ENCODE measurements at places on chromosomes 13 and 19.

DNA sequence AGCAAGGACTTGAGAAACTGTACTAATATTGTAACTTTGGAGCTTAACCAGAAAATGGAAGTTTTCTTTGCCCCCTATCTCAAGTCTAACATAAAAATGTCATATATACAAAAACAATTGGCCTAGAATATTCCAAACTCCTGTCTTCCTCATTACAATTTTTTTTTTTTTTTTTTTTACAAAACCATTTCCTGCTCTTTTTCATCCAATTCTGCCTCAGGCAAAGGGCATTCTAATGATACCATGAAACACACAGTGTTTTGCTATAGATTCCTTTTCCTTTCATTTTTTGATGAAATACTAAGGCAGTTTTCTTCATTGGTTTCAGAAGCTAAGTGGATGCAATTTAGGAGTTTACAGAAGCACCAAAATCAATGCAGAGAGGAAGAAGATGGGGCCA is 119.7 kb downstream of the LHFPL6 start:
- H3K36me3 ChIP-seq: no peaks in the 10 kb centered on the region
- no peaks in the 10 kb centered on the region for H3K4me1 ChIP-seq
- H3K27ac ChIP-seq: no peak overlapping the region
- DNase-seq: no peak
- no peaks in the 10 kb centered on the region for H3K27me3 ChIP-seq

DNA sequence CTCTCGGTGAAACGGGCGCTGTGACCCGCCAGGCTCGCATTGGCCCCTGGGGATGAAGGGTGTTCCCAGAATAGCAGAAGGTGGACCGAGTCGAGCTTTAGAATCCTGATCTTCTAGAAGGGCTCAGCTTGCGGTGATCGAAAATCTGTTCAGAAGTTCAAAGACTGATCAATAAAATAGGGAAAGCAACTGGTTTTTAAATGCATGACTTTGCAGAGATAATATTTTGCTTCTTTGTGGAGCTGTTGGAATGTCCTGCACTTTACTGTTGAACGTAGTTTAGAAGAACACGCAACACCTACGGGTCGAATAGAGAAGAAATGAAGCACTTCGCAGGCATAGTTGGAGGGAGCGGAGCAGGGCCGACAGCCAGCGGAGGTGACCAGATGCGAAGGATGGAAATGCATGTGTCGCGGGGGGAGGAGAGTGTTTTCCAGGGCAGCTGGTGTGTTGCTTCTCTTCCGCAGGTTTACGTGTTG is 766 bp downstream of the CEBPG start:
- H3K4me3 ChIP-seq: peak overlapping the region; percentile 51
- peak overlapping the region; percentile 61 for H3K27ac ChIP-seq
- DNase-seq: no peak
- H3K36me3 ChIP-seq: peaks cover 4% of the 10 kb centered on the region
- no peaks in the 10 kb centered on the region for H3K27me3 ChIP-seq
- peaks cover 15% of the 10 kb centered on the region for H3K4me1 ChIP-seq

- no peak overlapping the region for H3K27ac ChIP-seq
- no peaks in the 10 kb centered on the region for H3K36me3 ChIP-seq
- no peak overlapping the region for H3K4me3 ChIP-seq
Observed at GRCh38 chr19:46980761-46981160, 38.9 kb upstream of the NPAS1 start.

- DNase-seq: no peak
- no peaks in the 10 kb centered on the region for H3K27me3 ChIP-seq
- H3K4me1 ChIP-seq: no peaks in the 10 kb centered on the region
- H3K27ac ChIP-seq: no peak overlapping the region
- H3K4me3 ChIP-seq: no peak overlapping the region
- peaks cover 28% of the 10 kb centered on the region for H3K36me3 ChIP-seq
Observed at GRCh38 chr13:28705461-28706083, 13.2 kb downstream of the SLC46A3 start.

- no peak for DNase-seq
- H3K36me3 ChIP-seq: no peaks in the 10 kb centered on the region
Observed at GRCh38 chr13:106786006-106786563, 218.1 kb upstream of the ARGLU1 start.

DNA sequence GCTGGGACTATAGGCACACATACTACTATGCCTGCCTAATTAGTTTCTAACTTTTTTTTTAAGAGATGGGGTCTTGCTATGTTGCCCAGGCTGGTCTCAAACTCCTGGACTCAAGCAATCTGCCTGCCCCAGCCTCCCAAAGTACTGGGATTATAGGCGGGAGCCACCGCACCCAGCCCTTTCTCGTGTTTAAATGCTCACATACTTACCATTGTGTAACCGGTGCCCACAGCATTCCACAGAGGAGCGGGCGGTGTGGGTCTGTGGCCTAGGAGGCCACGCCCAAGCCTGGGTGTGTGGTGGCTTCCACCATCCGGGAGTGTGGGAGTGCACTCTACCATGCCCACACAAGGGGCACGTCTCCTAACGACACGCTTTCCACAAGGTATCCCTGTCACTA is 7.7 kb downstream of the LMNB2 start:
- H3K36me3 ChIP-seq: peaks cover 6% of the 10 kb centered on the region
- no peaks in the 10 kb centered on the region for H3K4me1 ChIP-seq
- H3K4me3 ChIP-seq: no peak overlapping the region
- no peak overlapping the region for H3K27ac ChIP-seq

GRCh38 chr19:44753932-44754749 is 5.6 kb downstream of the BCL3 start:
- H3K4me1 ChIP-seq: peaks cover 60% of the 10 kb centered on the region
- peak overlapping the region; percentile 76 for H3K4me3 ChIP-seq
- no peaks in the 10 kb centered on the region for H3K27me3 ChIP-seq
- peak overlapping the region; percentile 94 for H3K27ac ChIP-seq

- H3K4me3 ChIP-seq: no peak overlapping the region
- no peaks in the 10 kb centered on the region for H3K4me1 ChIP-seq
Observed at GRCh38 chr13:42486711-42487198, 87.2 kb upstream of the TNFSF11 start.

DNA sequence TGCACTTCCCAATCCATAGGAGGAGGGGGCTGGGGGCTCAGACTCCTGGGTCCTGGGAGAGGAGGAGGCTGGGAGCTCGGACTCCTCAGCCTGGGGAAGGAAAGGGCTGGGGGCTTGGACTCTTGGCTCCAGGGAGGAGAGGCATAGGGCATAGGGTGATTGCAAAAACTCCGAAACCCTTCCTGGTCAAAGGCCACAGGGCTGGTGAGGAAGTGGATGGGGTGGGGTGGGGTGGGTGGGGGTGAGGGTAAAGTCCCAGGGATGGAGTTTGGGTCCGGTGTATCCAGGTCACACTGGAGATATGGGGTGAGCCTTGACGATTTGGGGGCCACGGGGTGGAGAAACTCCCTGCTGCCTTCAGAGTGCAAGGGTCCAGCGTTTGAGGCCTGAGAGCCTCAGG is 2.8 kb downstream of the MYH14 start:
- H3K4me3 ChIP-seq: no peak overlapping the region
- no peaks in the 10 kb centered on the region for H3K36me3 ChIP-seq
- no peak for DNase-seq
- peaks cover 6% of the 10 kb centered on the region for H3K4me1 ChIP-seq
- no peak overlapping the region for H3K27ac ChIP-seq

DNA sequence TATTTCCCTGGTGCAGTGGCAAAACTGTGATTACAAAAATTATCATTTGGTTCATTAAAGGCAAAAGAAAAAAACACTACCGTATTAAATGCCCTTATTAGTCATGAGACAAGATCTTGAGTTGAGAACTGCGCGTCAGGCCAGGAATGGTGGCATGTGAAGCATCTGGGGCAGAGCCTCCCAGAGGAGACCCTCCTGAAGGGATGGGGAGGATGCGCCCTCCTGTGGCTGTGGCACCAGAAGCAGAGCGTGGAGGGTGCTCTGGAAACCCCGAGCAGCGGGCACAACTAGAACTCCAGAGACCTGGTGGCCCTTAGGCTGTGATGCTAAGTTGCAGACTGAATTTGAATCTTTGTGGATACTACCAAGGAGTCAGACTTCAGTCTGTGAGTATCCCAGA is 11.5 kb downstream of the CUL4A start:
- H3K4me3 ChIP-seq: no peak overlapping the region
- H3K27me3 ChIP-seq: no peaks in the 10 kb centered on the region
- no peak overlapping the region for H3K27ac ChIP-seq
- H3K4me1 ChIP-seq: no peaks in the 10 kb centered on the region

GRCh38 chr13:20157151-20157796 is 3.6 kb downstream of the GJA3 start:
- peaks cover 16% of the 10 kb centered on the region for H3K27me3 ChIP-seq
- no peak for DNase-seq
- H3K27ac ChIP-seq: no peak overlapping the region
- H3K4me1 ChIP-seq: peaks cover 6% of the 10 kb centered on the region
- H3K4me3 ChIP-seq: no peak overlapping the region

DNA sequence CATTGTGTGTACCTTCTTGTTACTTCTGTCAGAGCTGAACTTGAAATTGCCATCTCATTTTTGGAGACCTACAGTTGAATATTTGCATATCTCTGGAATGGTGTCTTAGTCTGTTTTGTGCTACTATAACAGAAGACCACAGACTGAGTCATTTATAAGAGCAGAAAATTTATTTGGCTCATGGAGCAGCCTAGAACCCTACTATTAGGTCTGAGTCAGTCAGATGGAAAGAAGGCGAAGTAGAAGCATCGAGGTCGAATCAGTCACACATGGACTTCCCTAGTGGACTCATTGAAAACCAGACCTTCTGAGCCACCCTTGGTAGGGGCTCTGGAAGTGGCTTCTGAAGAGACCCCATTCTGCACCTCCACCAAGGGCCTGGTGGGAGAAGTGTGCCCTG is 33.9 kb upstream of the TPT1 start:
- no peak for DNase-seq
- no peaks in the 10 kb centered on the region for H3K36me3 ChIP-seq
- H3K27ac ChIP-seq: no peak overlapping the region
- H3K4me3 ChIP-seq: no peak overlapping the region

DNA sequence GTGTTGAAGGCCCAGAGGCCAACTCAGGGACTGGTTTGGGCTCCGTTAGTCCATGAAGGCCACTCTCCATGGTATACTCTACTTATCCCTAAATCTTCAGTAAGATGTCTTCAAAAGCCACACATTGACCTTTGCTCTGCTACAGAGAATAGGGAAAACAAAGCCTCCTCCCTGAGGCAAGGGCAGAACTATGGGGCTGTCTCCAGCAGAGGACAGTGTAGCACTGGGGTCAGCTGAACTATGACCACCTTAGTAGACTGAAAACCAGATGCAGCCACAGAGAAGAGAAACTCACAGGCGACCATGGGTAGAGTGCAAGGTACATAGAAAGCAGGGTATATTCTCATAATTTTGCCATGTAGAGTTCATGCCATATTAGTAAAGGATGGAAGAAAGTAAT is 587.4 kb downstream of the LMO7 start:
- H3K4me3 ChIP-seq: no peak overlapping the region
- H3K27me3 ChIP-seq: no peaks in the 10 kb centered on the region
- DNase-seq: no peak
- H3K36me3 ChIP-seq: no peaks in the 10 kb centered on the region
- no peak overlapping the region for H3K27ac ChIP-seq
- H3K4me1 ChIP-seq: no peaks in the 10 kb centered on the region

- no peaks in the 10 kb centered on the region for H3K27me3 ChIP-seq
- DNase-seq: no peak
- H3K4me1 ChIP-seq: no peaks in the 10 kb centered on the region
- no peaks in the 10 kb centered on the region for H3K36me3 ChIP-seq
- no peak overlapping the region for H3K27ac ChIP-seq
Observed at GRCh38 chr13:108940121-108940520, 310.7 kb downstream of the MYO16 start.

DNA sequence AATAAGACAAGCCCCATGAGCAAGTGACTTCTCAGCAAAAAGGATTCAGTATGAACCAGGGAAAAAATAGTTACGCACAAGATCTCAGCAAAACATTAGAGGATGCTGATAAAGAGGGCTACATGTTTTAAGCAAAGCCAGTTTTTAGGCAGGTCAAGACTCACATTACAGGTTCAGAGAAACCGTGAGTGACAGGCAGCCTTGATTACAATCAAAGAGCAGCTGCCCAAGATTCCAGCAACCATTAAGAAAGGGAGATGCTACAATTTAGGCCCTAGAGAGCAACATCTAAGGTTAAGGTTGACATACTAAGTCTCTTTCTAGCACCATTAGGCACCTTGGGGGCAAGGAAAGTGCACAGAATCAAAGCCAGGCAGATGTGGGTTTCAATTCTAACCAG is 2.8 kb upstream of the SLC7A1 start:
- H3K27ac ChIP-seq: no peak overlapping the region
- no peaks in the 10 kb centered on the region for H3K27me3 ChIP-seq
- no peak for DNase-seq
- H3K4me1 ChIP-seq: peaks cover 5% of the 10 kb centered on the region
- no peaks in the 10 kb centered on the region for H3K36me3 ChIP-seq
- no peak overlapping the region for H3K4me3 ChIP-seq

GRCh38 chr13:54165581-54166215 is 1137.1 kb downstream of the OLFM4 start:
- no peaks in the 10 kb centered on the region for H3K4me1 ChIP-seq
- no peak overlapping the region for H3K27ac ChIP-seq

DNA sequence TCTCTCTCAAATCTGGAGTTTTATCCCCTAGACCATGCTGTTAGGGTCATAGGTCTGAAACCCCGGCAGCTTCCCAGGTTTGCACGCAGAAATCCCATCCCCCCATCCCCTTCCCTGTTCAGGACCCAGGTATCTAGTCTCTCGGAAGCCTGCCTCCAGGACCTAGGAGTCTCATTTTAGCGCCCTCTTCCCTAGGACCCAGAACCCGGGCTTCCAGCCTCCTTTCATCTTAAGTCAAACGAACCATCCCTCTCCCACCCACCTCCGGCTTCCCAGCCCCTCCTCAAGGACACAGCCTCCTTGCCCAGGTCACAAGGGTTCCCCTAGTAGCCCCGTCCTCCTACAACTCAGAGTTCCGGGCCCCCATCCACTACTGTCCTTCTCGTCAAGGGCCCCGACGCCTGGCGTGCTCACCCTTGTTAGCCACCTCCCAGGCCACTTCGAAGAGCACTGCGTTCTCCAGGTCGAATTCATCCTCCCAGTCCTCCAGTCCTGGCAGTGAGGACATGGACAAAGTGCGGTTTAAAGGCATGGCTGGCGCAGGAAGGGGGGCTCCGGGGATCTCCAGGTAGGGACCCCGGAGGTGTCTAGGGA is 431 bp downstream of the GYS1 start:
- peaks cover 5% of the 10 kb centered on the region for H3K36me3 ChIP-seq
- peak overlapping the region; percentile 72 for H3K4me3 ChIP-seq
- peak overlapping the region; percentile 74 for H3K27ac ChIP-seq

GRCh38 chr13:112837371-112838037 is 131.5 kb upstream of the MCF2L start:
- no peak overlapping the region for H3K4me3 ChIP-seq
- no peaks in the 10 kb centered on the region for H3K4me1 ChIP-seq
- no peaks in the 10 kb centered on the region for H3K27me3 ChIP-seq
- no peak for DNase-seq
- H3K27ac ChIP-seq: no peak overlapping the region

GRCh38 chr19:3207461-3208242 is 16.8 kb upstream of the CELF5 start:
- no peak overlapping the region for H3K27ac ChIP-seq
- no peaks in the 10 kb centered on the region for H3K27me3 ChIP-seq
- H3K4me1 ChIP-seq: no peaks in the 10 kb centered on the region
- H3K4me3 ChIP-seq: no peak overlapping the region
- no peak for DNase-seq

All from effector memory CD4-positive, alpha-beta T cell (primary cell).